ENCODE measurements at places on chromosomes 5 and 9.

DNA sequence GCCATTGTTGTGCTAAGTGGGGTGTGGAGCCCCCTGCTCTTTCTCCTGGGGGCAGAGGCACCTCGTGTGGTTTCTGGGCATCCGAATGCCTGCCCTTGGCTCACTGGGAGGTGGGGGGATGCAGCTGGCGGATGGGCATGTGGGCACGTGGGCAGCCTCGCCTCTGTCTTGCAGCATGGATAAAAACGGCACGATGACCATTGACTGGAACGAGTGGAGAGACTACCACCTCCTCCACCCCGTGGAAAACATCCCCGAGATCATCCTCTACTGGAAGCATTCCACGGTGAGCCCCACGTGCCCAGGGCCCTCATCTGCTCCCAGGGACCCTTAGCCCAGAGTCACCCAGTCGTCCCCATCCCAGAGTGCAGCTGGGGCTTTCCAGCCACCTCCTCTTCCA lies 25.3 kb downstream of the PTGES2 start:
- no peak for DNase-seq

DNA sequence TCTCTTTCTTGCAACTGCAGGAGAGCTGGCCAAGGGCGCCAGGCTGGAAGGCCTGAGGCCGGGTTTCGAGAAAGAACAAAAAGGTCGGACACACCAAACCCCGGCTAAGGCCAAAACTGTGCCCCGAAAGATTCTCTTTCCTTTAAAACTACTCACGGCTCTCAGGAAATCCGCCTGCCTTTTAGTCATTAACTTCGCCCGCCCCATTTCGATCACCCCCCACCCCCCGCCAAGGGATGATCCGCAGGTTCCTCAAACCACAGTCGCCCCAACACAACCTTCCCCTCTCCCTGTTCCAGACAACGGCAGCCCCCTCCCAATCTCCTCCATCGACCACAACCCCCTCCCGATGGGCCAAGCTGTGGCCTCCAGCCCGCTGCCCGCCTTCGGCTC lies 536 bp downstream of the FEM1C start:
- DNase-seq, result no peak

- DNase-seq, result no peak
Observed at GRCh38 chr5:41921166-41921565, 3.9 kb upstream of the FBXO4 start.

GRCh38 chr9:68672215-68672614 lies 32.8 kb upstream of the PIP5K1B start:
- DNase-seq, result no peak

DNA sequence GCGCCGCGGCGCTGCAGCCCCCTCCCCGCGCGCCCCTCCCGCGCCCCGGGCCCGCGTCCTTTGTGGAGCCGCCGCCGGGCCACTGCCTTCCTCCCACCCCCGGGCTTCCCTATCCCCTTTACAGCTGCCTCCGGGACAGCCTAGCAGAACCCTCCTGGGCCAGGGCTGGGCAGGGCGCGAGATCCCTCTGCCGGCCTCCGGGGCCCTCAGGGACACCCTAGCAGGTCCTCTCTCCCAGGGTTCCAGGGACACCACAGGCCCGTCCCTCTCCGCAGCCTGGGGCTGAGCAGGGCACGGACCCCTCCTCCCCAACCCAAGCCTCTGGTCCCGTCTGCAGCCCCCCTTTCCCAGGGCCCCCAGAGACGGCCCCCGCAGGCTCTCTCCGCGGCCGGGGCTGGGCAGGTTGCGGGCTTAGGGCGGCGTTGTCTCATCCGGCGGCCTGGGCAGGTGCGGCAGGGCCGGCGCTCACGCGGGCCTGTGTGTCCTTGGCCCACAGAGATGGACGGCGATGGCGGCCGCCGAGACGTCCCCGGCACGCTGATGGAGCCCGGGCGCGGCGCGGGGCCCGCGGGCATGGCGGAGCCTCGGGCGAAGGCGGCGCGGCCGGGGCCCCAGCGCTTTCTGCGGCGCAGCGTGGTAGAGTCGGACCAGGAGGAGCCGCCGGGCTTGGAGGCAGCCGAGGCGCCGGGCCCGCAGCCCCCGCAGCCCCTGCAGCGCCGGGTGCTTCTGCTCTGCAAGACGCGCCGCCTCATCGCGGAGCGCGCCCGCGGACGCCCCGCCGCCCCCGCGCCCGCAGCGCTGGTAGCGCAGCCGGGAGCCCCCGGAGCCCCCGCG lies 710 bp downstream of the WNK2 start:
- no peak for DNase-seq

- DNase-seq, result no peak
Observed at GRCh38 chr9:107462691-107463090, 26.9 kb downstream of the KLF4 start.

GRCh38 chr9:136367296-136368145 lies 4.0 kb upstream of the DNLZ start:
- no peak for DNase-seq

GRCh38 chr9:79490657-79491248 lies 81.0 kb upstream of the TLE4 start:
- DNase-seq, result no peak

DNA sequence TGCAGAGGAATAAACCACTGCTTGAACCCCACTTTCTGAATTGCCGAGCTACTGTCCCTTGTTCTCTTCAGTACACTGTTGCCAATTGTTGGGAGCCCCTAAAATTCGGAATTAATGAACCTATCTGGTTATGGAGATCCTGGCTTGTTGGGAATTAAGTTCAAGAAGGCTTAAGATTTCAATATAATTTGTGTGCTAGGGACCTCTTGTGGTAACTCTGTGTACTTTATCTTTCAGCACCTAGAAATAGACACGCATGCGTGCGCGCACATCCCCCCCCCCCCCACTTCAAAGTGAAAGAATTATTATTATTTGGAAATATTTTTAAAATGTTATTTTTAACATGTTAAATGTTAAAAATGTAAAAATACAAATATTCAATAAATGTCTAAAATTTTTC lies 53.3 kb upstream of the FAM169A start:
- DNase-seq, result no peak

GRCh38 chr5:89842531-89842930 lies 567.0 kb downstream of the CETN3 start:
- DNase-seq, result no peak
